ENCODE measurements at places on chromosomes 5 and 9.

GRCh38 chr9:138101444-138102234, 224.1 kb downstream of the CACNA1B start:
- DNase-seq = no peak

DNA sequence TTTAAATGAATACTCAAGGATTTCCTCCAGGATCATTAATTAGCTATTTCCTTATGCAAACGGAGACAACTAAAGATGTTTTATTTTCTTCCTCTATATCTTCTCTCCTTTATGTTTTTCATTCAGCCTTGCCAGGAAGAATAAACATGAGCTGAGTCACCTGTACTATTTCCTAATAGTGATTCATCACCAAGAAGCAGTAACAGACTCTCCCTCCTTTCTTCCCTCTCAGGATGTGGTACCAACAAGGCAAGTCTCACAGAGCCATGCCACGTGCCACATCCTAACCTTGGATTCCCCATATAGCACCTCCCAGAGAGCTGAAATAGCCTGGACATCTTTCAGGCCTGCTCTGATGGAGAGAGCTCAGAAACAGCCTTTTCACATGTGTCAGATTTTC, 758.6 kb upstream of the DMAC1 start:
- DNase-seq = no peak

- no peak for DNase-seq
Observed at GRCh38 chr9:127519301-127520166, 68.2 kb downstream of the LRSAM1 start.

DNA sequence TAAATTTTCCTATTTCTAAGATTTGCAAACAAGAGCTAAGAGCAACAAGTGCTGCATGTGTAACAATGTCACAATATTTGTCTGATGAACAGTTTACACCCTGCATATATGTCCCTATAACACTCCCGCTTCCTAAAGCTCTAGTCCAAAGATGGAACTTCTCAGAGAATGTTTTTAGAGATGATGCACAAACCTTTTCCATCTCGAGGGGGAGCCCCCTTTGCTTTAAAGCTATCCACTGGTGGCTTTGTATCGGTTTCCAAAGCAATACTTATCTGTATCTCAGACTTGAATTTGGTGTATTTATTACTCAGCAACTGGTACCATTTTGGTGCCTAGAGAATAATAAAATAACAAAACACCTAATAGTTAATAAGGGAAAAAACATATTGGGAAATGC, 11.0 kb downstream of the CEP120 start:
- no peak for DNase-seq

- DNase-seq = no peak
Observed at GRCh38 chr5:76419597-76420298, 16.7 kb downstream of the IQGAP2 start.

DNA sequence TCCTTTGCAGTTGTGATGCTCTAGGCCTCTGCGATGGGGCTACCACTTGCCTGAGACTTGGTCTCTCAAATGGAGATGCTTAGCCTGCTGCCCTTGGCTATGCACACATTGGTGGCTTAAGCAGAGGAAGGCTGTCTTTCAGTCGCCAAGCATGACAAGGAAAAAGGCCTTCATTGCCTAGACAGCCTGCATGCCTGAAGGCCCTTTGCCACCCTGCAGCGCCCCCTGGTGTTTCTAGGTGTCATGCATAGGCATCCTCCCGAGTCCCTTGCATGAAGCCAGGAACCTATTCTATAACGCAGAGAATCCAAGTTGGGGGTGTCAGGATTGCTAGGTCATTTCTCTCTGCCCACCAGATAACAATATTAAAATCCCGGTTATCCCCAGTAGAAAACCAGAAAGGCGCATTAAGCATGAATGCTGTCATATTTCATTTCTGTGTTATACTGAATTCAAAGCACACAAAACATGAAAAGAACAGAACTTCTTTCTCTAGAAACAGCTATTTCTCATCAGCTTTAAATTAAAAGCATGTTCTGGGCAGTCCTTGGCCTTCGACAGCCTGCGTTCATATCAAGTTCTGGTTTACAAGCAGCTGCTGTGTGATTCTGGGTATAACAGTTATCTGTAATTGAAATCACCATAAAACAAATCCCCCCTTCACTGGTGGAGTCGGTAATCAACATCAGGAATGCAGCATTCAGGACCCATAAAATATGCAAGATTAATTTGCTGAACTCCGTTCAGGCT, 59.7 kb upstream of the TRPC7 start:
- DNase-seq = peak; percentile 55

DNA sequence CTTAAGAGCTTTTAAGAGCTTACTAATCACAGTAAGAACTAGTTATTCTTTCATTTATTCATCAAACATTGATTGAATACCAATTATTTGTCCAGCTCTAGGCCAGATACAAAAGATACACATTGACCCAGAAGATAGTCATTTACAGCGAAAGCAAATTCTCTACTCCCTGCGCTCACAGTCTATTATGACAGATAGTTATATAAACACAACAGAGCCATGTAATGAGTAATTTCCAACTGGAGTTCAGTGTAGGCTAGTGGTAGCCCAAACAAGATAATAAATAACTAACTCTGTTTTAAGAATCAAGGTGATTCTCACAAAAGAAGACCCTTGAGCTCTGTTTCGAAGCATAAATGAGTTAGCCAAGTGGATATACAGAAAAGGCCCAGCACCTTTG, 397.8 kb upstream of the TLE4 start:
- no peak for DNase-seq

DNA sequence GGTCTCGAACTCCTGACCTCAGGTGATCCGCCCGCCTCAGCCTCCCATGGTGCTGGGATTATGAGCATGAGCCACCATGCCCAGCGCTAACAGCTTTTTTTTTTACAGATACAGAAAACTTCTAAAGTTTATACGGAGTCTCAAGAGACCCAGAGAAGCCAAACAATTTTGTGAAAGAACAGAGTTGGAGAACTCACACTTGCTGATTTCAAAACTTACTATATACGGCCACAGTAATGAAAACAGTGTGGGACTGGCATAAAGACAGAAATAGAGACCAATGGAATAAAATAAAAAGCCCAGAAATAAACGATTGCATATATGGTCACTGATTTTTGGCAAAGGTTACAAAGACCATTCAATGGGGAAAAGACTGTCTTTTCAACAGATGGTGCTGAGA, 85.6 kb upstream of the CACNA1B start:
- DNase-seq = no peak

GRCh38 chr5:66595756-66596635, at the start of gene MAST4:
MAST4 (plus strand) TSS chr5:66596393; CDS start chr5:66596656, 263 bp downstream.
- DNase-seq = peak; percentile 88

DNA sequence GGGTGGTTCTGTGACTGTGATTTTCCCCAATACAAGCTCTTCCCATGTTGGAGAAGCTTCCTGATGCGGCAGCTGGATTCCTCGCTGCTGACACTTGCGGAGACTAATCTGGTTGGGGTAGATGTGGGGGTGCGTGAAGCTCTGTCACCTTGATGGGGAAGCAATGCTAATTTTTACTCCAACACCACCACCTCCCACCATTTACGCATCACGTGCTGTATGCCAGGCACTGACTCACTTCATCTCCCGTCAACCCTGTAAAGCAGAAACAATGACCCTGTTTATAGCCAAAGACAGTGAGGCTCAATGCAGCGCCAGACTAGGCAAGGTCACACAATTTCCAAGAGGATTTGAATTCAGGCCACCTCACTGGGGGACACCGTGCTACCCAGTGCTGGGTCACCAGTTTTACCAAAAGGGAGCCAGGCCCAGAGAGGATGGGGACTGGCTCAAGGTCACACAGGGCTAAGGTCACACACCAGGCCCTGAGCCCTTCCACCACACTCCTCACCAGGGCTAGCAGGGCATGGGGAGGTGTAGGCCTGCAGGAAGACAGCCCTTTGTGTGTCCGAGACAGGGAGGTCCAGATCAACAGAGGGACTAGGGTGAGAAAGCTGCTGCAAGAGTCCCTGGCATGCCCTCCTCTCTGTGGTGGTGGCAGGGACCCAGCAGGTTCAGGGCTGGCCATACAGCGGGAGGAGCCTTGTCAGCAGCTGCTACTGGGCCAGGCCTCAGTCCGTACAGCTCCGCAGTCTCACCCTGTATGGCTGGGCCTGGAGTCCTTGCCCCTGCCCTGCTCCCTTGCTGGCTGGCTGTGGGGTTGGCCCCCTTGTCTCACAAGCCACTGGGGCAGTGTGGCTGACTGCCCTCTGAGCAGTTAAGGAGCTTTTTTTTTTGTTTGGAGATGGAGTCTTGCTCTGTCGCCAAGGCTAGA, 3.3 kb downstream of the STKLD1 start:
- DNase-seq = no peak

GRCh38 chr5:138981131-138981530, 106.0 kb upstream of the LRRTM2 start:
- DNase-seq = no peak

GRCh38 chr5:180396926-180397325, 43.8 kb upstream of the GFPT2 start:
- no peak for DNase-seq

DNA sequence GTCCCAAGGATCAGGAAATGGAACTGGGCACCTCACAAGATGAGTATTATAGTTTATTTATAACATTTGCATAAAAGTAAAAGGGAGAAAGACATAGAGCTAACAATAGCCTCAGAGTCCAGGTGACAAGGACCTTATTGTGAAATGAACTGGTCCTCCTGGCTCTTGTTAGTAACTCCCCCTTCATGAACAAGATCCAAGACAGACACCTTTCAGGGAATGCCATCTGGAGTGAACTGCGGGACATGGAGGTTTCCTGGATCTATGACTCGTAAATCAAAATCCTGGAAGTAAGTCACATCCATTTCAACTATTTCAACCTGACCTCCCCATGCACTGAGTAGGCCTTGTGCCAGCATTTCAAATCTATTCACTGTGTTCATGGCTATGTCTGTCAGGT, 129.5 kb upstream of the GAS1 start:
- no peak for DNase-seq

All from erythroblast (primary cell).